ENCODE measurements at places on chromosomes 5 and 9.

GRCh38 chr5:6716629-6717149, 3.5 kb downstream of the TENT4A start:
- DNase-seq: no peak

- DNase-seq: no peak
These were observed 101.4 kb upstream of the TARS1 start for GRCh38 chr5:33339413-33339812.

DNA sequence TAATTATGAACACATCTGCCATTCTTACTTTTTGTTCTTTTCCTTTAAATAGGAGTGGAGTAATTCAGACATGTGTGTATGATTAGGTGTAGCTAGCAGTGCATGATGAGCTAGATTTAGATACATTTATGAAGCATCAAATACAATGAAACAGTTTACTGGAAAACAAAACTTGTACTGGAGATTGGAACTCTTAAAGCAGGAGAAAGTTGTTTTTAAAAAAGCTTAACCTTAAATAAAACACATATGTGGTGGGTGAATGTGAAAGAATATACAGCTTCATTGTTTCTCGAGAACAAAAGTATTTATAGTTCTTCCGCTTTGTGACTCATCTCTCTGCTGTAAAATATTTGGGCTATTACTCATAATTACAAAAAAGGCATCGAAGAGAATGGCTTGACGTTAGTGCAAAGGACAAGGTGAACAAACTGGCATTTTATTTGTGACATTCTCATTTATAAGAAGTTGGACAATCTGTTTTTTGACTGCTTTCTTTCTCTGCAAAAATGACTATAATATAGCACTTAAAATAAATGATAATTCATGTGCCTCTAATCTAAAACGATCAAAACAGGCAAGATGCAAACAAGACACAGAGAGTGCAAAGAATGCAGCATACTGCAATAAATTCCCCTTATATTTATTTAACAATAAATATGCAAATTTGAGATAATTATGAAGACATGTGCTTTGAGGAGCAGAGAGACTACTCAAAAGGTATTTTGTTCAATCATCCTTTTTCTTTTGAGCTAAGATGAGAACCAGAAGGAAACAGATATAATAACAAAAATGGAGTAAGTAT, 478.8 kb downstream of the CETN3 start:
- no peak for DNase-seq

GRCh38 chr5:76546497-76547102, 76.6 kb downstream of the F2RL2 start:
- DNase-seq: no peak

DNA sequence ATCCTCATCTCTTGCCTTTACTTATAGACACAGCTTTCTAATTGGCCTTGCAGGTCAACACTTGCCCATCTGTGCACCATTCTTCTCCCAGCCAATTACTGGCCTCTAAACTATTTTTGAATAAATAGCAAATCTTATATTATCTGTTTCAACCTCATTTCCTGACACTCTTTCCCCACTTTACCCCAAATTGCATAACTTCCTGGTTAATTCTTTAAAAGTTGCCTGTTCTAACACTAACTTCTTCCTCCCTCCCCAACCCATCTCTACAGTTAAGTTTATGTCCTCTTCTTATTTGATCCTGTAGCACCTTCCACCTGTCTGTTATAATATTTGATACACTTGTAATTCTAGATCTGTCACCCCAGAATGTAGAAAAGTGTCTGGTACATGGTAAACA, 372.1 kb downstream of the PDE4D start:
- DNase-seq: no peak

GRCh38 chr9:127754099-127755060, 19.3 kb upstream of the TOR2A start:
- DNase-seq: peak; percentile 37
